ENCODE measurements at places on chromosomes 5 and 9.

DNA sequence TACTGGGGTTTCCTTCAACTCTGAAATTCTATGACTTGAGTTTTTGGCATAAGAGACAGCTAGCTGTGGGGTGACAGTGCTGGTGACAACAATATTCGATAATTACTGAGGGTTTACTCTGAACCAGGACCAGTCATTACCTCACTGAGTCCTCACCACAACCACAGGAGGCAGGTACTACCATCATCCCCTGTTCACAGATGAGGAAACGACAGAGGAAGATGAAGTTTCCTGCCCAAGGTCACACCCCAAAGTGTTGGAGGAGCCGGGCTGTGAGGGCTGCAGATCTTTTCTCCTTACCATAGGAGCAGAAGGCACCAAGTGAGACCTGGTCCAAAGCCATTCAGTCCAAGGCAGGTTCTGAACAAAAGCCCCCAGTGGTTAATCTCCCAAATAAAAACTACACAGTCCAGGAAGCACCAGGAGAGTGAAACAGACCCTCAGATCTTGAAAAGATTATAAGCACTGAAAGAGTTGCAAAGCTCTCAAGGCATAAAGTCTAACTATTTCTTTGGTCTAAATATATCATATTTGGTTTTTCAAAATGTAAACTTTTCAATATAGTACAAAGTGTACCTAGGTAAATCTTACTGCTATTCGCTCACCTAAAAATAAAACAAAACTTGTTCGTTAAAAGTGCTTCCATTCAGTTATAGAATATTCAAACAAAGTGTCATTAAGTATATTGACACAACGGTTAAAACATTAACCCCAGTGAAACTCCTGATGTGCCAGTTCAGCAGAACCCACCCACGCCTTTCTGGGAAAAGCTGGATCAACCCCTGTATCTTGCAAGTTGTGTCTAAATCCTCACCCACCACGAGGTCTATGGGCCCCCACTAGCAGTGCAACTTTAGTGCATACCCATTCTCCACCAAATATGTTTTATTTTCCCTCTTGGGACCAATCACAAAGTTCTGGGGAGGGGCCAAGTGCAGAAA lies 82.6 kb upstream of the EQTN start:
- DNase-seq, result no peak

GRCh38 chr9:129850821-129851550 lies 15.7 kb downstream of the USP20 start:
- peak; percentile 38 for DNase-seq

DNA sequence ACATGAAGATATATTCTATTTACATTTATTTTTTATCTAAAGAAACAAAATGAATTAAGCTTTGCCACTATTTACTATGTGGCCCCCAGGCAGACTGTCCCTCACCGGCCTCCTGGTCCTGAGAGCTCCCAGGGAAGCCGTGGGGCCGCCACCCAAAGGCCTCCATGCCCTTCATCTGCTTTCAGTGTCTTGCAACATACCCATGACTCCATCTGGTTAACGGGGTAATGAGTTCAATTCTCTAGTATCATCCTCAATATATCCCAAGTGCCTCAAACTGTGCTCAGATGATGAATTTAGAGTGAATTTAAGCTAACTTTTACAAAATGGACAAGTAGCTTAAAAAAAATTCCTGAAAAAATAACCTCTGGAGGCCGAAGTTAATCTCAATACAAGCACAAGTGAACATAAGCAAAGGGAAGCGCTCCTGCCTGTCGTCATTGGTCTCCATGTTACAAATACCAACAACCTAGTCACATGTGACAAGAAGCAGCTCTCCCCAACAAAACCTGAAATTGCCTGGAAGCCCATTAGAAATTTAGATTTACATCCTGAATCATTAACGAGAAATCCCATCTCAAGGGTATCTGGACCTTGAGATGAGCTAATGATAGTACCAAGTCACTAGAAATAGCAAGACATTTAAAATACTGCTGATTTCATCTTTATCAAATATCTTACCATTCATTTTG lies 26.1 kb downstream of the DAP start:
- no peak for DNase-seq

- DNase-seq, result no peak
Measured at GRCh38 chr9:86062845-86063693, 36.3 kb downstream of the GOLM1 start.
